Stimulated activated CD4-positive, alpha-beta T cell treated with anti-CD3 and anti-CD28 coated beads, Interleukin-1b, Interleukin-23, amount 100 ng/mL, for 48 hours (primary cell): ENCODE measurements at places on chromosomes 5 and 9.

DNA sequence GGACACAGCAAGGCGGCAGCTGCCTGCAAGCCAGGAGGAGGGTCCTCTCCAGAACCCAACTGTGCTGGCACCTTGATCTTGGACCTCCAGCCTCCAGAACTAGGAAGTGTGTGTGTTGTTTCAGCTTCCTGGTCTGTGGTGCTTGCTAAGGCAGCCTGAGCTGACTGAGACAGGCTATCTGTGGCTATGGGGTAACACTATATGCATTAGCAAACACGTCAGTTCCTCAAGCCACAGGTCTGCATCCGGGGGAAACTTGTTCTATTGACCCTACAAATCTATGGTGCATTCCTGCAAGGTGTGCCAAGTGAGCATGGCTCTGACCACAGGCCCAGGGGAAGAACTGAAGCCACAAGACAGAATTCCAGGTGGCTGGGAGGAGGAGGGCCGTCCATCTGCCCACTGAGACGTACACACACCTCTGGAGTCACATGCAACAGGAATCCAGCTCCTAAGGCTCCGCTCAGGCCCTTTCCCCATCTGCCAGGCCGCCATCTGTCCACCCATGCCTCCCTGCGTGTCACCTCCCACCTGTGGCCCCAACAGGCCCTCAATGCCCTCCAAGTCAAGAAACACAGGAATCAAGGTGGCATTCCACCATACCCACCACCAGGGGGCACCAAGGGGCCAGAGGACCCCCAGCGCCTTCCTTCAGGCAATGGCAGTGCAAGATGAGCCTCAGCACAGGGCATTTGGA is 174.9 kb downstream of the ROR2 start:
- DNase-seq = peak; percentile 67

DNA sequence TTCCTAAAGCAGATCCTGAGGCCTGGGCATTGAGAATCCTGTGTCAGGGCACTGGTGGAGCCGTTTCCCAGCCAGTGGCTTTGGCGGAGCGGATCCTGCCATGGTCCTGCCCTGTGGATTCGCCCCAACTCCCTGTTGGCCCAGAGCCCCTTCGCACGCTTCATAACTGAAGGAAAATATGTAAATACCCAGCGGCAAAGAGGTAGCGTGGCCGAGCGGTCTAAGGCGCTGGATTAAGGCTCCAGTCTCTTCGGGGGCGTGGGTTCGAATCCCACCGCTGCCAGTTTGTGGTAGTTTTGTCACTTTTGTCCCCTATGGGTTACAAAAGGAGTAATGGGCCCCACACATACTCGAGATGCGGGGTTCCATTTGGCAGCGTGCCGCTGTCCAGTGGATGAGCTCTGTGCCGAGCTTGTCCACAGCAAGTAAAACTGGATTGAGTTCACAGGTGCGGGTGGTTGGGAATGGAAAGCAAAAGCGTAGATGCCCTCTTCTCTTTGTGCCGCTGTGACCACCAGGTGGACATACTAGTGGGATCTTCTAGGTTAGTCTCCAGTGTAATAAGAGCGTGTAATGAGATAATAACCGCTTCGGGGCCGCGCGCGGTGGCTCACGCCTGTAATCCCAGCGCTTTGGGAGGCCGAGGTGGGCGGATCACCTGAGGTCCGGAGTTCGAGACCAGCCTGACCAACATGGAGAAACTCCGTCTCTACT is 17.3 kb downstream of the TRIM7 start:
- DNase-seq = peak; percentile 84

DNA sequence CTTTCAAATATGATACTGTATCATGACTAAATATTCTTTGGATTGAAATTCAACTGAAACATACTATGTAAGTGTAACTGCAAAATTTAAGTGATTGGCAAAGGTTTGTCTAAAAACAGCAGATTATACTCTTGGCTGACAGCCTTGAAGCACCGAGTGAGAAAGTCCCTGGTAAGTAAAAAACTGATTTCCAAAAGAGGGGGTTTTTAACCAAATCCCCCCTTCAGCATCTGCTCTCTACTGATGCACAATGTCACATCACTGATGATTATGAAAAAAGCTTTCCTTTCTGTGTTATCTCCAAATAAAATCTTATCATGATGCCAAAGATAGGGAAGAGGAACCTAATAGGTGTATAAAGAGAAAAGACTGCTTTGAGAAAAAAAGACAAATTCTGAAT is 141.0 kb downstream of the MEF2C start:
- no peak for DNase-seq

DNA sequence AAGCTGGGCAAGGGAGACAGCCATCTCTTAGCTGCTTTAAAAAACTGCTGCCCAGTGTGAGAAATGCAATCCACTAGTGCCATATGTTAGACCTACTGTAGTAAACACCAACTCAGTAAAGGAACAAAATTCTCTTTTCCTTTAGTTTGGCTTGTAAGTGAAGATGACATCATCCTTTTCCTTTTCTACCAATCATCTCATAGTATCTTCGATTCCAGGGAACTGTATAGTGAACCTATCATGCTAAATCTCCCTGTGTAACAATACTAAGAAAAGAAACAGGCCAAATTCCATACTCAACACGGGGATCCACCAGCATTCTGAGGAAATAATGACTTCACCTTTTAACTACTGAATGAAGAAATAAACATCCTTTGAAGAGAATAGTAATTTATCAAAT is 100.1 kb downstream of the RAPGEF6 start:
- DNase-seq = no peak

GRCh38 chr9:13621872-13622564 is 342.5 kb upstream of the MPDZ start:
- DNase-seq = no peak

- no peak for DNase-seq
These were observed 512.7 kb upstream of the PAPPA start for GRCh38 chr9:115640887-115641286.

DNA sequence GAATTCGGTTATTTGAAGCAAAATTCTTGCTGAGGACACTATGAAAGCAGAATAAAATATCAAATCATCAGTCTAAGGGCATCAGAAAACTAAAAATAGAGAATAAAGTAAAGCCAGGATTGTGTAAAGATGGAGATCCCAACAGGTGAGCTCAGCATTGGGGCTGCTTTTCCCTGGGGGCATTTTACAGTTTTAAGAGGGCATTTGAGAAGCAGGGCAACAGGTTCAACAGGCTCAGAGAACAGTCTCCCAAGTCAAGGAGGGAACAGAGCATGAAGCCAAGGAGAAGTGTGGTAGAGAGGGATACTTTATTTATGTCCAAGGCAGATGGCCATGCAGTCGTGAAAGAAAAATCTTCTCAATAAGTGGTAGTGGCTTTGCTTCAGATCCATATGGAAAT is 145.4 kb downstream of the SYK start:
- no peak for DNase-seq

DNA sequence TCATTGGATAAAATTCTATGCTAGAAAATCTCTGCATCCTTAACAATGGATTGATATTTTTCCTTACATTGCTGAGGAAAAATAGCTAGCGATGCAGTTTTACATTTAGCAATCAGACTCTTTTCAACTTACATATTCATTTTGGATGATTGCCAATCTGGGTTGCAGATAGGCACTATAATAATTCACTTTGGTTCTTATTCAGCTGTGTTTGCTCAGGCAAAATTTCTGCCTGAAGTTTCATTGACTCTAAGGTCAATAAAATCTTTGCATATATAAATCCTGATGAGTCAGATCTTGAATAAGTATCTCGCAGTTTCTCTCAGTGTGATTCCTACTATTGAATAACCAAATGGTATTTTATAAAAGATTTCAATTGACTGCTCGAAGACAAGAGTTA is 1105.8 kb downstream of the CDH18 start:
- DNase-seq = no peak
